ENCODE measurements at places on chromosomes 1 and 21.

GRCh38 chr1:37240897-37241296, 206.6 kb upstream of the GRIK3 start:
- DNase-seq = no peak

DNA sequence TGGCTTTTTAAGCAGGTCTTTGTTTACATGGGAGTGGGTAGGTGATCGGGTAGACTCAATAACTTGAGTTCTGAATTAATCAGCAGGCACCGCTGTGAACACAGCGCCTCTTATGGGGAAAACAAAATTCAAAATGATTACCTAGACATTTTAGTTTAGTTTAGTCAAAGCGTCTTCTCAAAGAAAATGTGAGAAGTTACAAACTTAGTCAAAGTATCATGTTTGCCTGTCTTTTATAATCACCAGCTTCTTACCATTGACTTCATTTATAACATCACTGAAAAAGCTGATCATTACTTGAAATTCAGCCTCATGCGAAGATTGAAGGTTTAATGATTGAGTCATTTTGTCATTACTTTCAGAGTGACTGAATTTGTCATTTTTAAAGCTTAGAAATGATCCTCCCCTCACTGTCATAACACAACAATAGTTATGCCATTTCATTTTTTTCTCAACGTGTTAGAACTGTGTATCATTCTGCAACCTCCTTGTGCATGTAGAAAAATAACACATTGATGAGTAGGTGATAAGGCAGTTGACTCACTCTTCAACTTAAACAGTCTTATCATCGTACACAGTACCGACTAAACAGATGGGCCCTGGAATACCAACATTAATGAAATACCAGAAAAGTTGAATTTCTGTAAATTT, 188.5 kb downstream of the NFIA start:
- no peak for DNase-seq

- DNase-seq = peak; percentile 42
Measured at GRCh38 chr1:15902882-15903281, 55.4 kb downstream of the SPEN start.

DNA sequence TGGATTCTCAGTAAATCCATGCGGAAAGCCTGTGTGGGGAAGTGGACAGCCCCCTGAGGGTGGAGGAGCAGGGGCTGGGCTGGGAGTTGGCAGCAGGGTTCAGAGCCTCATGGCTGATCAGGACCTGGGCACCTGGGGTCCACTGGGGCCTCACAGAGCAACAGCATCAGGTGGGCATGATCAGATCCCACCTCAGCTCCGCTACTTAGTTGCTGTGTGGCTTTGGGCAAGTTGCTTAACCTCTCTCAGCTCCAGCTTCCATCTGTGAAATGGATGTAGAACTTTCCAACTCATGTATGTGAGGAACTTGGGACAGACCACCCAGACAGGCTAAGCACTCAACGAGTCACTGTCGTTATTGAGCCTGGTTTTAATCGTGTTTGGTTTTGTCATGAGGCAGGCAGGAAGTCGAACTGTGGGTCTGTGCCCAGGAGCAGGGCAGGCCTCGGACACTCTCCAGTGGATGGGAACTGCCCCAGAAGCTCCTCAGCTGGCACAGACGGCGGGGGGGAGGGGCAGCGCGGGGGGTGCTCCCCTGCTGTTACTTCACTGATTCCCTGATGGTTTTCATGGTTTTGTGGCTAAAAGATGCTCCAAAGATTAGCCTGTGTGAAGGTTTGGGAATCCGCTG, 155.8 kb upstream of the TMEM51 start:
- DNase-seq = no peak

- peak; percentile 9 for DNase-seq
Measured at GRCh38 chr21:41370840-41371684, 9.2 kb downstream of the MX2 start.

GRCh38 chr1:206554701-206555472, 47.6 kb downstream of the RASSF5 start:
- no peak for DNase-seq

GRCh38 chr1:197985351-197985750, 68.2 kb downstream of the LHX9 start:
- DNase-seq = no peak

DNA sequence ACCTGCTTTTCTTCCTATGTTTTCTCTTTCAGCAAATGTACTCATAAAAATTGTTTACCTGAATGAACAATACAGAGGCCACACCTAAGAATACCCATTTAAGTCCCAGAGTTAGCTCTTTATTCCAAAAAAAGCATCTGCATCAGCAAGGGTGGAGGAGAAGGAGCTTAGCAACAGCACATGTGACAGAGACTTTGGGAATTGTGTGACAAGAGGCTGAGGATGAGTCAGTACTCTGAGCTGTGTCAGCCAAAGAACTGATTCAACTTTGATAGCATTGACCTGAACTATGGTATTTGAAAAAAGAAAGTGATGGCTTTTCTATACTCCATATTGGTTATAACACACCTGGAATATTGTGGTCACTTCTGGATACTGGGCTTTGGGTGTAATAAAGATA, 162.7 kb downstream of the ZNF648 start:
- DNase-seq = no peak

- no peak for DNase-seq
Measured at GRCh38 chr1:58966917-58967740, 183.3 kb upstream of the JUN start.
